ENCODE measurements at places on chromosomes 12 and 14. TPM values are rescaled to one million over a fixed set of nuclear protein-coding genes. Genes with fewer than 3 reads are reported as not detected.
A peak's percentile ranks its signal among the peaks of the same experiment; 100 is the strongest.

Gene EIF2B1
- total RNA-seq: 117 TPM

Gene FKBP4
- total RNA-seq: 60.6 TPM

Gene STON2
- total RNA-seq: 78.1 TPM

Gene COCH
- total RNA-seq: 0.31 TPM

Gene EPYC
- total RNA-seq: not detected

GRCh38 chr12:45909041-45909713 lies 81.2 kb downstream of the SCAF11 start:
- DNase-seq: no peak

DNA sequence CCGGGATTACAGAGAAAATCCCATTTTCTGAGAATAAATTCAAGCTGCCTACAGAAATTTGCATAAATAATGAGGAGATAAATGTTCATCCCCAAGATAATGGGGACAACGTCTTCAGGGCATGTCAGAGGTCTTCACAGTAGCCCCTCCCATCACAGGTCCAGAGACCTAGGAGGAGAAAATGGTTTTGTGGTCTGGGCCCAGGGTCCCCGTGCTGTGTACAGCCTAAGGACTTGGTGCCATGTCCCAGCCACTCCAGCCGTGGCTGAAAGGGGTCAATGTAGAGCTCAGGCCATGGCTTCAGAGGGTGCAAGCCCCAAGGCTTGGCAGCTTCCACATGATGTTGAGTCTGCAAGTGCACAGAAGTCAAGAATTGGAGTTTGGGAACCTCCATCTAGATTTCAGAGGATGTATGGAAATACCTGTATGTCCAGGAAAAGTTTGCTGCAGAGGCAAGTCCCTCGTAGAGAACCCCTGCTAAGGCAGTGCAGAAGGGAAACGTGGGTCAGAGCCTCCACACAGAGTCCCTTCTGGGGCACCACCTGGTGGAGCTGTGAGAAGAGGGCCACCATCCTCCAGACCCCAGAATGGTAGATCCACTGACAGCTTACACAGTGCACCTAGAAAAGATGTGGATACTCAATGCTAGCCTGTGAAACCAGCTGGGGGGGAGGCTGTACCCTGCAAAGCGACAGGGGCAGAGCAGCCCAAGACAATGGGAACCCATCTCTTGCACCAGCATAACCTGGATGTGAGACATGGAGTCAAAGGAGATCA lies 176.3 kb downstream of the RASSF9 start:
- DNase-seq: no peak

DNA sequence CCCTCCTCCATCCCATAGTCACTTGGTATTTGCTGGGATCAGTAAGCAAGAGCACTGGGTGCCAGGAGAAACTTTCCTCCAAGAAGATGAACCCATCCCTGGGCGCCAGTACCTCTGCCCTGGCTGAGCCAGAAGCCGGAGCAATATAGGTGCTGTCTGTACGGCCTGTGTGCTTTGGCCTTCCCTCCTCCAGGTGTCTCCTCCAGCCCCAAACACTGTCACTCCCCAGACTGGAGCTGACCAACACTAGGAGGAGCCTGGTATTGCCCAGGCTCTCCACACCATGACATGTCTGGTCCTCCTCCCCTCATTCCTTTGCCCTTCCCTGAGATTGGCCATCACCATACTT lies 4.9 kb downstream of the GSTZ1 start:
- no peak for DNase-seq

DNA sequence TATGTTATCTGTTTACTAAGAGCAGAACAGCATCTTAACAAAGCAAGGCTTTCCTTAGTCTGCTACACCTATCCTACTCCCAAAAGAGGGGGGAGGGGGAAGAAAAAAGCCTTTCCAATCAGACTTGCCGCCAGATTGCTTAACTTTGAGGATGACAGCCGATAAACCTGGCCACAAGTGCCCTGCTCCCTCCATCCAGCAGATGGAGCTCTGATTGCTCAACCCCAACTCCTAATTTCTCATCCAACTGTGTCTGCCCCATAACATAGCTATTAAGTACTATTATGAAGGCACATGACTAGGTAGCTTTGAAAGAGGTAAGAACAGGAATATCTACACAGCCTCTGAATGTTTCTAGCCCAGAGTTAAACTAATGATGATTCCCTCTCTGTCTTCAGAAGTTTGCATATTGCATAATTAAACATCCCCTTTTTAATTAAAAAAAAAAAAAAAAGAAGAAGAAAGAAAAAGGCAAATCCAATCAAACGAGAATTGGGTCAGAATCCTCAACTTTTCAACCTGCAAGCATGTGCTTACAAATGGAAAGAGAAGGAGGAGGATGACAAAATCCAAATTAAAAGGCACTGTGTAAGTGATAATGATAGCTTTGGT lies 247.4 kb downstream of the GALC start:
- peak; percentile 1 for DNase-seq

DNA sequence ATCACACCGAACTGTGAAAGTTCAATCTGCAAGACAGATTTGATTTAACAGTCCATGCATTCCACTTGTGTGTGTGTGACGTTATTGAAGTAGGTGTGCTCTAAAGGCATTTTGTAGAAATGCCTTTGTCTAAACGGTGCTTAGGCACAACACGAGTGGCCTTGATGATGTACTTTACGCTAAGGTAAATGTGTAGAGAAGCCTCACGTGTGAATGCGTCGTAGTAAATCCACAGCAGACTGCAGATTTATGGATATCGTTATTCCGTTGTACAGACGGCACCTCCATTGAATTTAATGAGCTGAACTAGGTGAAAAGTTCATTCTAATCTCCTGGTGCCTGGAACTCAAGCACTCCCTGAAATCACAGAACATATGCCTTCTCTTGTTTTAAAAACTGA lies 202.8 kb upstream of the STXBP6 start:
- DNase-seq: no peak

DNA sequence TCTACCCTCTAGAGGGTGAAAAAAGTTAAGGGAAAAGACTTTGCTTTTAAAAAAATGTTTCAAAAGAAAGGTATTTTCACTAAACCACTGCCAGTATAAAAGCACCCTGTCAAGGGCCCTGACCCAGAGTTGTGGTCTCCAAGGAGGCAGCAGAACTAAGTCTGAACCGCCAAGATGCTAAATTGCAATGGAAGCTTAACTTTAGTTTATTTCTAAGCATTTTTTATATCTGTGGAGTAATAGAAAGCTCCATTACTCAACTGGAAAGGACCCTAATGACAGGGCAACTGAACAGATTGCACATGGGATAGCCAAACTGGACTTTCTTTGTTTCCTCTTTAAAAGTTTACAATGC lies 379.8 kb downstream of the NAV3 start:
- peak; percentile 5 for DNase-seq

GRCh38 chr12:52015532-52016041 lies 8.8 kb downstream of the TAMALIN start:
- DNase-seq: no peak

DNA sequence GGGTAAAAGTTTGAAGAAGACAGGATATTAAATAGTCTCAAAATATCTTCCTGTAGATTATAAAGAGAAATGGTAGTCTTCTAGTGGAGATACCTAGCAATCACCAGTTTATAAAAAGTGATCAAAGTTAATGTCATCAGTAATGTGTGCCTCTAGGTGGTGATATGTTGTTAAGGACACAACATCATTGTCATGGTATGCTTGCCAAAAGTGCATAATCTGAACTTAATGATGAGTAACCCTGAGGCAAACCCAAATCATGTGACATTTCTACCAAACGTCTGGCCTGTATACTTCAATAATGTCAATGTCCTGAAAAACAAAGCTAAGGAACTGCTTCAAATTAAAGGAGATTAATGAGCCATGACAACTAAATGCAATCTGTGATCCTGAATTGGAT lies 214.7 kb downstream of the PHLDA1 start:
- peak; percentile 33 for DNase-seq
